ENCODE measurements at places on chromosomes 12 and 14.

DNA sequence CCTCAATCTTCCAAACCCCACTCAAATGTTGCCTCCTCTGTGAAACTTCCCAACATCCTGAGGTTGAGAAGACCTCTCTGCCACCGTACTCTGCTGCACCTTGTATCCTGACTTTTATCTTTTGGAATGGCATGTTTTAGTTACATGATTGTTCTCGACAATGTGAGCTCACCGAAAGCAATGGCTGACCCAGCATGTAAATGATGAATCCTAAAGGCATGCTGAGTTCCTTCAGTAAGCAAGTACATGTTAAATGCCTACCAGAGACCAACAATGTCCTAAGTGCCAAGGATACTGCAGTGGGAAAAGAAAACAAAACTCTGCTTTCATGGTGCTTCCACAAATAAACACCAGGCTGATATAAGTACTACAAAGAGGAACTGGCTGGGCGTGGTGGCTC lies 13.7 kb downstream of the PPP1R13B start:
- no peak for DNase-seq

DNA sequence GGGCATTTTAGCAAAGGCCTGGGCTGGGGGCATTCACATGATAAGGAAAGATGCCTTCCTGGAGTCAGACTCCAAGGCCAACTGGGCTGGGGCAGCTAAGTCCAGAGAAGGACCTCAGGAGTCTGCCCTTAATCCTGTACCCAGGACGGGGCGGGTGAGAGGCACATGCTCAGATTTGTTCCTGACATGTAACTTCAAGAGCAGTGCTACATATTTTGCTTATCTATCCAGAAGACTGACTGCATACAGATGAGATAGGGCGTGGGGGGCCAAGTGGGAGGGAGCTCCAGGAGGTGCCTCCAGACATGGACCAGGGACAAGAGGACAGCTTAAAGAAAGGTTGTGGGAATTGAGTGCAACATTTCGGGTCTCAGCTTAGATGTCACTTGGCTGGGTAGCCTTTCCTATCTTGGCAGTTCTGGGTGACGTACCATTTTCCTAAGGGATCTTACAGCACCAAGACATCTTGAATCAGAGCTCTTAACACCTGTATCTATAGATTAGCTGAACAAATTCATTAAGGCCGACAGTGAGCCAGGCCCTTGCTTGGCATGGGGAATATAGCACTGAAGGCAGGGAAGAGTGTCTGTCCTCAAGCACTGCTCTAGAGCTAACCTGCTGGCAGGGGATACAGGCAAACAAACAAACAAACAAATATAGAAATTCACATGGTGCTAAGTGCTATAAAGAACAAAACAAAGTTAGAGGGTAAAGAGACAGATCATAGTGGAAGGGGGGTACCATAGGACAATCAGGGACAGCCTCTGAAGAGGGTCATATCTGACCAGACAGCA lies 61.2 kb downstream of the PTPN21 start:
- no peak for DNase-seq

DNA sequence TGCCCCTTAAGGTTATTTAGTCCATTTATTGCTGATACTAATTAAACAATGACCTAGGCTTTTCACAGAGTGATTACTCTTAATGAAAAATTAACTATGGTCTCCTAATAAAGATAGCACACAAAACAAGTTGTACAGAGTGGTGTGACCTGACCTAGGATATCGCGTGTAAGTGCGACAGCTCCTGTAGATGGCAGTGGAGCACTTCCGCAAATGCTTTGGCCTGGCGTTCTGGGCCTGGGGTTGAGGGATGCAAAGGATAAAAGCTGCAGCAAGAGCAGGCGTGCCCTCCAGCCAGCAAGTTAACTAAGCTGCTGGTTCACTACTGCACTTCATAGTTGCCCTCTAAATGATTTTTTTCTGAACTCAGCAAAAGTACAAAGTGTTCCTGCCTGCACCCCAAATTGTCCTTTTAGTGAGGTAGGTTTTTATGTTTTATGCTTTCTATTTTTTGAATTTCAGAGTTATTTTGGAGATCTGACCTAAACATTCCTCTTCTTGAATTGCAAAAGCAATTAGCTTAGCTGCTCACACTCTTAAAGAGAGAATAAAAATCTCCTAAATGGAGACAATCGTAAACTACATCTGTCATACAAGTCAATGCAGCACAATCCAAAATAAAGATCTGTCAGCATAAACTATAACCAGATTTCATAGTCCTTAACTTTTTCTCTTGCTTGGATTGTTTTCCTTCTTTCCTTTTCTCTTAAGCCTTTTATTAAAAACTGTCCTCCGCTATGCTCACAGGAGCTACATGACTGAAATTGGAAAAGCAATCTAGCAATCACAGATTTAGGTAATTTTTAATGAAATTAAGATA lies 379.6 kb downstream of the LRIG3 start:
- peak; percentile 68 for DNase-seq

DNA sequence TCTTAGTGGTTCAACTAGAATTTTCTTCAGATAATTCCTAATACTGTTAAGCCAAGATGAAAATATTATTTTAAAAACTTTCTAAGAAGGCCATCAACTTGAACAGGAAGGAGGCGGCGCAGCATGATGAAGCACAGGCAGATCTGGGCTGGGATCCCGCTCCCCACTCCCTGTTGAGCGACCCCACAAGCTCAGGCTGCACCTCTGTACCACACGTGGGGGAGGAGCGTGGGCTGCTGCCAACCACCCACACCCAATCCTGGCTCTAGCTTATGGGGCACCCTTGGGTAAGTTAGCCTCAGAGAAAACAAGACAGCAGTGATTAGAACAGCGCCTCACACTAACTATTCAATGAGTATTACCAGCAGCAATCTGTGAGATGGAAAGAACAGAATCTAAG lies 6.0 kb downstream of the MTERF2 start:
- DNase-seq, result no peak

GRCh38 chr14:92847278-92847677 lies 53.2 kb downstream of the GOLGA5 start:
- no peak for DNase-seq

- DNase-seq, result no peak
Observed at GRCh38 chr12:93113317-93114006, 184.4 kb upstream of the EEA1 start.

GRCh38 chr14:92503756-92504491 lies 9.7 kb upstream of the RIN3 start:
- no peak for DNase-seq

DNA sequence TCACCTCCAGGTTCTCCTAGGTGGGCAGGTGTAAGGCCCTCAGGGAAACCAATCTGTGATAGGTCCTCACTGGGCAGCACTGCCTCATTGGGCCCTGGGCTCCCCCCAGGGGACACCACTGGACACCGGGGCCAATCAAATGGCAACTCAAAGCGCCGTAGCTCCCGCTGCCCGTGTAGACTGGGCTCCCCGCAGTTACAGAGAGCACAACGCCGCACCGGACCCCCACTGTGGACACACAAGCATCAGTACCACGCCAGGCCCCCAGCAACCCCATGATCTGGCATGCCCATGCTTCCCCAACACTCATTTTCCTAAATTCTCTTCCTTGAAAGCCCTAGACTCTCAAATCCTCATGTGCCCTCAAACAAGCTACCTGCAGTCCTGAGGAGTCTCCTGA lies 6.1 kb downstream of the KMT2D start:
- no peak for DNase-seq

DNA sequence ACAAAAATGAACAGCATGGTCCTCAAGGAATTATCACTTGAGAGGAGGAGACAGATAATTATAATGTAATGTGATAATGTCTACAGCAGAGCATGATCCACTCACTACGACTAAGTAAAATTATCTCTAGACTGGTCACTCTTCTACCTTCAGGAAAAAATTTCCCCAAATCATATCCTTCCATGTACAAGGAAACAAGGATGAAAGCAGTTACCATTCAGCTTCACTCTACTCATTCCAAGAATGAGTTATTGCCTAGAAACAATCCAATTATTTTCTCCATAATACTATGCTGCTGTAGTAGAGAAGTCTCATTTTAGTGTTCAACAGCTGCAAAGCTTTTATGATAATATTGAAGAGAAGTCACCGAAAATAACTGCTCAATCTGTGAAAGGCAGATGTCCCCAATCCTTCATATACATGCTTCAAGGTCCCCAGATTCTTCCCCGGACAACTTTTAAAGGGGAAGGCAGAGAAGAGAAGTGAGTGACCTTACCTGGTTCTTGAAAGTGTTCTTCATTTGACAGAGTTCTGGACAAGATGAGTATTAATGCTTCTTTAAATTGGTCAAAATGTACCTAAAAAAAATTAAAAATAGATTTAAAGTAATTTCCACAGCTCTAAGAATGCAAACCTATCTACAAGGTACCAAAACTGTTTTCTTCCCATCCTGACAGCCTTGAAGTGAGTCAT lies 24.6 kb downstream of the NIN start:
- no peak for DNase-seq

DNA sequence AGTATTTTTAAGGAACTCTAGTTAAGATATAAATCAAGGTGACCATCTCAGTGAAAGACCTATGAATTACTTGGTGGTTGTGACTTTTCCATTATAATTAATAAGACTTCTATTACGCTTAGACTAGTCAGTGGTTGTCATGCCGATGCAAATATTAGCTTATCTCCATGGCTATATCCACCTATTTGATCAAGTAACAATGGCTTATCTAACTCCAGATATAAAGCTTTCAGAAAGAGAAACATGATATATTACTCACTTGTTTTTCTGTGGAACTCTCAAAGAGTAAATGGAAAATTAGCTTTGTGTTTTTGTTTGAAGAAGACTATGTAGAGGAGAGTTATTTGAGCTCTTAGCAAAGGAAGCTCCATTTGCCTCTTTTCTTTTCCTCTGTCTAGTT lies 323.8 kb upstream of the DCN start:
- no peak for DNase-seq

- no peak for DNase-seq
Observed at GRCh38 chr14:100674428-100674827, 52.3 kb upstream of the DLK1 start.

DNA sequence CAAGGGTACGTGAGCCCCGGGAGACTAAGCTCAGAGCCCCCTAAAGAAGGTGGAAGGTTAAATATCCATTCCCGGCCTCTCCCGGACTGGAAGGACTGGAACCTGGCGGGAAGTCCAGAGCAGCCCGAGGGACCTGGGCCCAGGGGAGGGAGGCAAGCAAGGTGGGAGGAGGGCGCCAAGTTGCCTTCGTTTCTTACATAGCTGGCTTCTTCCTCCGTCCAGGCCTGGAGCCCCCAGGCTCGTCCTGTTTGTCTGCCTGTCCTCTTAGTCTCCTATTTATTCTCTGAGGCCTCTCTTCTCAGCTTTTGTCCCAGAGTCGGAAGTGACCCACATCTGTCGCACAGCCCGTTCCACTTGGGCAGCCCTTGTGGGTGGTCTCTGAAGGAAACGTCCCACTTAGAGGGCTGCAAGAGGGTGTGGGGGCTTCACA lies 745 bp downstream of the PCK2 start:
- no peak for DNase-seq

DNA sequence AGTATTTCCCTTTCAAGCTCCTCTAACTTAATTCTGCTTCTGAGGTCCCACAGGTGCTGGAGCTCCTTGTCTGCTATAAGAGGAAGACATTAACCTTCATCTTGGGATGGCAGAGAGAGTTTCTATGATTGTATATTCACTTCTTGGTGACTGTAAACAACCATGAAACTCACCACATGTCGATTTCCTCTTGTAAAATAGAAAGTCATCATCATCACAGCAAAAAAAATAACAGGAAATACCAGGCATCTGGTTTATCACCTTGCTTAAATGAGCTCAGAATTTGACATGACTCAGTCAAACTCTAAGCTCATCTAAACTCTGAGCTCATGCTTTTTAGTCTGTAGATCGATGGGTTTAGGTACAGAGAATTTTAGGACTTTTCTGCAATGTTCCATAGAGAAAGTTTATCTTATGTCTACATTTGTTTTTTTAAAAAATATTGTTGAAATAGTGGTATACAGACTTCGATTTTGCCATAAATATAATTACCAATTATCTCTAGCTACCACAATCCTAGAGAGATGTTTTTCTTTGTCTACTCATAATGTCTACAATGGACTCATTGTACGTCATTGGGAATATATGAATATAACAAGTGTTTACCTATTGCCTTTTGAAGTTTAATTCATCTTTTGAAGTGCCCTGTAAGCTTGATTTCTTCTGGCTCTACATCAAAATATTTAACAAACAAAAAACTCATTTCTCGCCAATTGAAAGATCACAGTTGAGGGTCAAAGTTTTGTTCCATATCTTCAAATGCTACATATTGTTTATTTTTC lies 58.4 kb downstream of the IGF1 start:
- no peak for DNase-seq

GRCh38 chr14:49194067-49194466 lies 392.1 kb downstream of the RPS29 start:
- no peak for DNase-seq

DNA sequence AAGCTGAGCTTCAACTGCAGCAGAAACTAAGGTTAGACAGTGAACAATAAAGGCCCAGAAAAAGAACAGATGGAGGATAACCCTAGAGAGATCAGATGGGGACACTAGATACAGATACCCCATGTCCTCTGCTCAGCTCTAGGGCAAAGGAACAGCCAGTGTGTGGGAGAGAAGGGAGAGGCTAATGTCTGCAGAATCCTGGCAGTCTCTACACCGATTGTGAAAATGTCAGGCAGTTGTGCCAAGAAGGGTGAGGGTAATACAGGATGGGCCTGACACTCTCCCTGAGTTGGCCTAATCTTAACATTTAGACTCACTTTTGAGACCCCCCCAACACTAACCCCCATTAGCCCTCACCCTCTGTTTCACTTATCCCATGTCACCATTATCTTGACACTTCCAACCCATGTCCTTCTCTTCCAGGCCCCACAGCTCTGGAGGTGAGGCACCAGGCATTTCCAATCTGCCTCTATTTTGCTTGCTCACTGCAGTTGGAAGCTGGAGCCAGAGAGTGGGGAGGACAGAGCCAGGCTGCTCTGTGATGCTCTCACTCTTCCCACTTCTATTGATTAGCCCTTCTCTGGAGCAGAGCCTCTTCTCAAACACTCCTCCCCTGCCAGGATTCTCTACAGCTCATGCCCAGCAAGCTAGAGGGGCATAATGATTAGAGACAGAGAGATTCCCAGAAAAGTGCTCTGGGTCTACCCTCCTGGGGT lies 3.0 kb upstream of the BLOC1S1 start:
- no peak for DNase-seq

- DNase-seq, result no peak
Observed at GRCh38 chr12:49987625-49988303, 15.0 kb downstream of the AQP6 start.

DNA sequence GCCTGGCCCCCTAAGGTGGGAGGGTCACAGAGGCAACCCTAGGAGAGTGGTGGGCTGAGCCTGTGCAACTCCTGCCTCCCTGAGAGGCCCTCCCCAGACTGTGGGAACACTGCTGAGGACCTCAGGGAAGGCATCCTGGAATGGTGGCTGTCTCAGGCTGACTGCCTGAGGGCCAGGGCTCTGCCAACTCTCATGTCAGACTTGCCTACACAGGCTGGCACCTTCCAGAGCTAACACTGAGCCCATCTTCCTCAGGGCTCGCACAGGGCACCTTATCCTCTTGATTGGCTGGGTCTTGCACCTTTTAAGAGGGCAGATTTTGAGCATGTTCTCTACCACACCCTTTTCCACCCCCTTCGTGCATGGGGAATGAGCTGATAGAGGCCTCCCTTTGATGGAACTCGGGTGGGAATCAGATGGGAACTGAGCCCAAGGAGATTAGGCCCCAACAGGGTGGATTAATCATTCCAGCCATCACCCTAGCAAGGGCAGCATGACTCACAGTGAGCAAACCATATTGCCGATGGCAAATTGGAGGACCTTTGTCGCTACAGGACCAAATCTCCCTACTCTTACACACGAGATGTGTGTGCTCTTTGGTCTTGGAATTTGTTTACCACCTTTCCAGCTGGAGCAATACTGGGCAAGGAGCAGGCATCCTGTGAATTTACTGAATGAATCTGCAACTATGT lies 702.8 kb downstream of the VRK1 start:
- DNase-seq, result no peak

Data from colonic mucosa (tissue), 4 donors.